AG08396 (cell line): ENCODE measurements at places on chromosomes 2 and 18.

GRCh38 chr2:184402381-184402780, 195.9 kb upstream of the ZNF804A start:
- no peak for DNase-seq

DNA sequence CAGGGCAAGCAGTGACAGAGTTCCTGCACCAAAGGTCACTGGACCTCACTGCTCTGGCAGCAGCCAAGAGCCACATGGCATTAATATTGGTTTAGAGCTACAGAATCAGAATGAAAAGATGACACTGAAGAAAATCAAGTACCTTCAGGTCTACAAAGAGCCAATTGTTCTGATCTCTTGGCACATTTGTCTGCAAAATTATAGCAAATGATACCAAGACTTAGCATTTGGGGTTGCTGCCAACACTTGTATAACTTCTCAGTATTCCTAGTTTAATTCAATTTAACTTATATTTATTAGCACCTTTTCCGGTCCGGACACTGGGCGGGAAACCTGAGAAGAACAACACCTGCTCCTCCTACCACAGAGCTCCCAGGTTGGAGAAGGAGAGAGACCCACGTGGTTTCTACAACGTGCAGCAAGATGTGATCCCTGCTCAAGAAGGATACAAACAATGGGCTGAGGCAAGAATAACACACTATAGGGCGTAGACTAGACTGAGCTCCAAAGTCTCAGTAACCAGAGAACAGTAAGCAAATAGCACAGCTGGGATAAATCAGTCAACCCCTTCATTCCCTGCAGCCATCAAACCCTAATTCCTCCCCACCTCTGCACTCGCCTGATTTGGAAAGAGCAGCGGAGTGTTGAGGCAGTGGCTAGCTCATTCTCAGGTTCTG, 2.4 kb downstream of the LRRC30 start:
- no peak for DNase-seq

- no peak for DNase-seq
Observed at GRCh38 chr2:28480403-28481049, 15.3 kb upstream of the PLB1 start.

DNA sequence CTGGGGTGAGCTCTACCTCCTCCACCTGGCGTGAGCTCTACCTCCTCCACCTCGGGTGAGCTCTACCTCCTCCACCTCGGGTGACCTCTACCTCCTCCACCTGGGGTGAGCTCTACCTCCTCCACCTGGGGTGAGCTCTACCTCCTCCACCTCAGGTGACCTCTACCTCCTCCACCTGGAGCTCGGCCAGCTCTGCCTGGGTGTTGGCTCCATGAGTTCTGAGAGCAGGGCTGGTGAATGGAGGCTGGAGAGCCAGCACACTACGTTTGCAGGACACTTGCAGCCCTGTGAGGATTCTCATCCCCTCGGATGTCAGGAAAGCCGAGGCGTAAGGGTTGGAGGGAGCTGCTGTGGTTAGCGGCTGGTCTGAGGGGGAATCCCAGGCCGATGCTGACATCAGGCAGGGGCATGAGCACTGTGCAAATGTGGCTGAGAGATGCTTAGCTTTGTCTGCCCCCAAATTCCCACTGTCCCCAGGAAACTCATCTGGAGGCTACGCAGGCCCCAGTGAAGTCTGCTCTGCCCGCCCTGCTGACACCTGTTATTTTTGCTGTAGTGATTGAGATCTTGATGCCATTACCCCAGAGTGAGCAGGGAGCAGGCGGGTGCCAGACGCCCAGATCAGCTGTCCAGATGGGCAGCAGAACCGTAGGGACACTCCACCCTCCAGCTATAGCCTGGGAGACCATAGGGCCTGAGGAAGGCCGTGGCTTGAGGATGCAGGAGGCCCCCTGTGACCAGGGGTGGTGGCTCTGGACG, 3.3 kb downstream of the CROCC2 start:
- no peak for DNase-seq

- DNase-seq = no peak
Observed at GRCh38 chr18:21391074-21391673, 149.1 kb downstream of the GREB1L start.

- DNase-seq = no peak
Observed at GRCh38 chr2:143422681-143423080, 293.5 kb downstream of the ARHGAP15 start.

- no peak for DNase-seq
Observed at GRCh38 chr2:67904966-67905365, 157.8 kb downstream of the C1D start.

DNA sequence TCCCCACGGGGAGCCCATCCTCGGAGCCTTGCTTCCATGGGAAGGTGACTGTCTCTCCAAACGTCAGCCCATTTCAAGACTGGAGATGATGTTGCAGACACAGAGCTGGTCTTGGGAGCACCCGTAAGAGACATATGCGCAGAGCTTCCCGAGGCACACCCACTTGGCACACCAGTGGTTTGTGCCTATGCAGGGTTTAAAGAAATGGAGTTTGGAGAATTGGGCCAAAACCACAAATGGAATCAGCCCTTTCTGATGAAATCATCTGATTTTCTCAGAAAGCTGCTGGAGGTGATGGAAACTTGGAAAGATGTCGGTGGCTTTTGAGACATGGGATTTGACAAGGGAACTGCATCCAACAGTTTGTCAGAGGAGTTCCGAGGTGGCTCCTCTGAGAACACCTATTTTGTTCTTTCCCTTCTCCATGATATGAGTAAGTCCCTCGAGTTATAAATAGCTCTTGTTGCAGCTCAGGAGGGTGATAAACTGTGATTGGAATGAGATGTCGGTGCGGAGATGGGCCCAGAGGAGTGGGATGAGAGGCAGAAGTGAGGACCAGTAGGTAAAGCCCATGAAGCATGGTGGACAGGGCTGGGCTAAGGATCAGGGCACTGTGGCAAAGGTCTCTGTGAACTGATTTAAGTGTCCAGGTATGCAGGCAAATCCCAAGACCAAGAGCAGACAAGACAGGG, 225.7 kb downstream of the ACKR3 start:
- no peak for DNase-seq

DNA sequence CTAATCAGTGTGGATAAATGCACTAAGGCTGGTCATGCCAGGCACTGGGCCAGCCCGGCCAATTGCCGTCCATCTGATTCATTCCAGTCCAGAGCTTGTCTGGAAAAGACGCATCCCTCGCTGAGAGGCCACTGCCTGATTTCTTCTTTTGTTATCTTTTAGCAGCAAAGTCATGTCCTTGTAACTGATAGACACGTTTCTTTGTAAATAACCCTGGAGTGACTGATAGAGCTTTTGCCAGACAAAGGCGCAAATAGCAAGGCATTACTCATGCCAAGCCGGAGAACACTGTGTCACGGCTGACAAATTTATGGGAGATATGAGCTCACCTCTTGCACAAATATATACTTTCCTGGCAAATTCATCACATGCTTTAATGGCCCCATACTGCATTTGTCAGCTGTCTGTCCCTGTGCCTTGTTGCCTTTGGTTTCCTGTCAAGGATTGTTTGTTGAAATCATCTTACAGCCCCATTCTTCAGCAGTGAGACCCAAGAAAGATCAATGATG, 164.4 kb downstream of the ETAA1 start:
- DNase-seq = peak; percentile 46

DNA sequence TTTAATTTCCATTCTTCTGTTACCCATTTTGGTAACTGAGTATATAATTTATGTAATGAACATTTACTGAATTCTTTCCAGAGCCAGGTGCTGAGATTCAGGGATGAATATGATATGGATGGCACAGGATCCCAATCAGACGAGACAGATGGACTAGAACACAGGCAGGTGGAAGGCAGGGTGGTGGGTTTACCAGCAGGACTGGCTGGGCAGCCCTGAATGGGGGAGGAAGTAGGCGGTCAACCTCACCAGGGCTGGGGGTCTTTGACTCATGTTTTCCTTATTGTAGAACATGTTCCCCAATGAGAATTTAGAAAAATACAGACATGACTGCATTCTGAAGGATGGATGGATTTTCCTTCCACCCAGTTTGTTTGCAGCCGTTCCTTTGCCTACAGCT, 80.3 kb downstream of the CIB4 start:
- no peak for DNase-seq

GRCh38 chr2:147689220-147689909, 155.5 kb upstream of the ACVR2A start:
- DNase-seq = no peak

GRCh38 chr18:76013057-76013456, 482.0 kb downstream of the ZNF516 start:
- DNase-seq = no peak

- no peak for DNase-seq
Observed at GRCh38 chr2:217398860-217399259, 539.0 kb upstream of the TNP1 start.

DNA sequence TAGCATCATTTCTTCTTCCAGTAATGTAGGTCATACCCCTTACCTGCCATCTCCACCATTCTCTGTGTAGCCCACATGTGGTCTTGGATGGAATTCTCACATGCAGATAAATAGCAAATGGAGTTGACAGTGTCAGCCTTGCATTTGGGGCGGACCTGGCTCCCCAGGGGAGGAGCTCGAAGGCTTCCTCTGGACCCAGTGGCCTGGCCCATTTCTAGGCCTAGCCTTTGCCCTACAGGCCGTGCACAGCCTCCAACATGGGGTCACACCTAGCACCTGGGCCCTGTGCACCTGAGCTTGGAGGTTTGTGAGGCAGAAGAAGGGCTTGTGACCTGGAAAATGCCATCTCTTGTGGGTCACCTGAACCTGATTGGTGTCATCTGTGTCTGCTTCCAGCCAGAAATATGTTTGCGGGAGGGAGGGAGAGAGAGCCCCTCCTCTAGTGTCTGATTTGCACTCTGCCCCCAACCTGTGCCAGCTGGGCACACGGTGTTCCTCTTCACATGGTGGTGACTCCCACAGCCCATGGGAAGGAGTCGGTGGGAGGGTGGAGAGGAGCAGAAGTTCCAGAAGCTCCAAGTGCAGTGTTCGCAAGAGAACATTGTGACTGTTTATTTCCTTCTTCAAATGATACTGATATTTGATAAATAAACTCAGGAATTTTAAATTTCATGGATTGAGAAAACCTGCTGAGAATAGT, 33.0 kb downstream of the ITGB1BP1 start:
- DNase-seq = no peak

DNA sequence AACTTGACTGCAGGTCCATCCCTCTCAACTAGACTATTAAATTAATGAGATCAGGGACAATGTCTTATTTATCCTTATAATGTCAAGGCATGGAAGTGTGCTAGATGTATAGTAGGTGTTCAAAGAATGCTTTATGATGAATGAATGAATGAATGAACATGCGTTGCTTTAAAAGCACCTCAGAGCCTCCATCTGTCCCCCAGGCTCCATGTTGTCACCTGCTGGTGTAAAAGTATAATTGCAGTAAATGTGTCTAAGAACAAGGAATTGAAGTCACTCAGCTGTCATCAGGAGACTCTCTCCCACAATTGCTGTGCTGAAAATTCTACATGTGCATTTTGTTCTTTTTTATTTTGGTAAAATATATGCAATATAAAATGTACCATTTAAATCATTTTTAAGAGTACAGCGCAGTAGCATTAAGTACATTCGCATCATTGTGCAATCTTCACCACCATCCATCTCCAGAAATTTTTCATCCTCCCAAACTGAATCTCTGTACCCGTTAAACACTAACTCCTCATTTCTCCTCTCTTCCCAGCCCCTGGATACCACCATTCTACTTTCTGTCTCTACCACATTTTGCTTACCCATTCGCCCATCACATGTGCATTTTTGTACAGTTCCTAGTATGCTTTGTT, 52.6 kb downstream of the GNAL start:
- no peak for DNase-seq

DNA sequence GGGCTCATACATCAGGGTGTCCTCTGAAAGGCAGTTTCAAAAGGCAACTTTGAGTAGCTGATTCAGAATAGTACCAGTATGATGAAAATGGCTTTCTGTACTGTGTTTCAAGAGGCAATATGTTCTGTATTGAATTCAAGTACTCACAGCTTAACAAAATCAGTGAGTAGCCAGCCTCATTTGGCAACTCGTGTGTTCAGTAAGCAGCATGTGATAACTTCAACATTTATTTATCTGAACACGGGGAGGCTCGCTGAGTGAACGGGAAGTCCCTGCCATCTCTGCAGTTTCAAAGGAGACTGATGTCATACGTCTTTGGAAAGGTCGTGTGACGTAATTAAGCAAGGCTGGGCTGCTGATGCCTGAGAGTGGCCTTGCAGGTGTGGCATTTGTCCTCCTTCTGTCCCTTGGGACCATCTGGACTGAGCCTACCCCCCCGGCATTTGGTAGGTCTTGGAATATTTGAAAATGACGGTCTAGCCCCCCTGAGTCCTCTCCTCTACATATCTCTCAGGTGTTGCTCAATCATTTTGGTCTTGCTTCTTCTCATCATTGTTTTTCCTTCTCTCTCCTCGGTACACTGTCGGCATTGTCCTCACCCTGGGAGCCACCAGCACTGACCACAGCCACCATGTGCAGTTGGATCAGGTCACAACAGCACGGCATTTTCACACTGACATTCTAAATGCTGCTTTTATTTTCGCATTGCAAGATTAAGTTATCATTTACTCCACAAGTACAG, 62.8 kb downstream of the SMIM21 start:
- no peak for DNase-seq
